ENCODE measurements at places on chromosomes 1 and 21.

- no peak for DNase-seq
These were observed 23.3 kb downstream of the LPAR3 start for GRCh38 chr1:84869720-84870119.

DNA sequence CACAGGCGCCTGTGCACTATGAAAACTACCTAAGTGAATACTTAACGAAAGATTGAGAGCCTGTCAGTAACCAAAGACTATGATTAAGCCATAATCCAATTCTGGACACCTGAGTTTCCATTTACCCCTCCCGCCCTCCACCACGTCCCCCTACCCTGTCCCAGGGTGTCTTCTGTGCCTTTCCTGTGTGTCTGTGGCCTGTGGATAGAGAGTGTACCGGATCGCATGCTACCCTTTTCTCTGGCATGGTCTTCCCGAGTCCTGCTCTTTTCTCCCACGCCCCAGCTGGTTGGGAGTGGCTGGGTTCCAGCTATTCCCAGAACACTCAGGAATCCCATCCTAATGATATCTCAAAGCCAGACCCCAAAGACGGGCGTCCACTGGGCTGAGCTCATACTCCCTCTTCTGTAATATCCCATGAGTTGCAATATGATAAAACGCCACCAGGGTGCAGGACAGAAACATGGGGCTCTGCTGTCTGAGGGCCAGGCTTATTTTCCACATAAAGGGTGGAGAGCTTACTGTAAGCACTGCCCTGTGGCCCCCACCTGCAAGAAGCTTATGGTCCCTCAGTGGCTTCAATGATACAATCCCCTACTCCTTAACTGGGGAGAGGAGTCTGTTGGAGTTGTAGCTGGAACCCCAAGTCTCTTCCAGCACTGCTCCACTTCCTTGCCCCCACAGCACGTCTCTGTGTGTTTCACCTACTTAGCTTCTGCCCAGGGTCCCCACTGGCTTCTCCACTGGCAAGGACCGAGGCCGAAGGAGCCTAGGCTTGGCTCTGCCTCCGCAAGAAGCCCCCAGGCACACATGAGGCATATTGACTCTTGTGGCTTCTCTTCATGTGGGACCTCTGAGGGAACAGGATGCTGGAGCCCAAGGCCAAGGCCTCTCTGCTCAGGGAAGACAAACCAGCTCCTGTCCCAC lies 17.6 kb upstream of the ALX3 start:
- DNase-seq, result no peak

GRCh38 chr1:244628789-244629188 lies 24.1 kb upstream of the DESI2 start:
- DNase-seq, result no peak

- no peak for DNase-seq
These were observed 22.0 kb upstream of the CHIT1 start for GRCh38 chr1:203251466-203251865.

DNA sequence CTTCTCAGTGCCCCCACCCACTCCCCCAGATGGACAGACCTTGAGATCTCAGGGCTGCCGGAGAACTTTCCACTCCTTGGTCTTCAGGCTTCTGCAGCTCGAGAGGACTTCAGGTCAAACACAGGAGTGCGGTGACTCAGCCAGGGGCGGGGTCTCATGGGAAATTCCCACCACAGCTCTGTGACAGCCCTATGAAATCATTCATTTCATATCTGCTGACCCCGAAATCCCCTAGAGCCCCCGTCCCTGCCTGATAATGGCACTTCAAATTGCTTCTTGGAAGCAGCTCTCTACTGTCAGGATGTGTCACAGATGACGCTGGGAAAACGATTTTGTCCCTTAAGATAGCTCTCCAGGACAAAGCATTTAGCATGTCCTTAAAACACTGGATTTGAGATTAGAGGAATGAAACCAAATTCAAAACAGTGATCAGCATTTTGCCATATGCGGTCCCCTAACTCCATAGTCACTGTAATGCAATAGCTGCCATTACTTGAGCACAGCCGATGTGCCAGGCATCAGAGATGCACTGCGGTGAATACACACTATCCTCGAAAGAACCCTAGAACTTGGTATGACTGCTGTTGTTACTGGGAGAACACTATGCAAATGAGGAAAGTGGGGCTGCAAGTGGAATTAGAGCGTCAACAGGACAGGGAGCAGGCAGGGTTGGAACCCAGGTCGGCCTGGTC lies at the start of gene TNFRSF9:
TNFRSF9 (minus strand) TSS at position 95 of the 692 bp plus-strand sequence. CDS start 845 bp downstream, outside the sequence.
- DNase-seq, result no peak

- no peak for DNase-seq
These were observed 105.7 kb downstream of the SYF2 start for GRCh38 chr1:25126562-25126961.

DNA sequence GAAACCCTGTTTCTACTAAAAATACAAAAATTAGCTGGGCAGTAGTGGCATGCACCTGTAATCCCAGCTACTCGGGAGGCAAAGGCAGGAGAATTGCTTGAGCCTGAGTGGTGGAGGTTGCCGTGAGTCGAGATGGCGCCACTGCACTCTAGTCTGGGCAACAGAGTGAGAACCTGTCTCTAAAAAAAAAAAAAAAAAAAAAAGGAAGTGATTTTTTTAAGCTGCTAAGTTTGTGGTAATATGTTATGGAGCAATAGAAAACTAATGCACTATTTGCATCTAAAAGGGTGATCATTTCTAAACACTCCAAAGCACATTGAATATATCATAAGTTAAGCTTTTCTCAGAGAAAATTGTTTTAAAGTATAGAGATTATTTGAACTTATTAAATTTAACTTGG lies 244.8 kb upstream of the SPAG17 start:
- no peak for DNase-seq

DNA sequence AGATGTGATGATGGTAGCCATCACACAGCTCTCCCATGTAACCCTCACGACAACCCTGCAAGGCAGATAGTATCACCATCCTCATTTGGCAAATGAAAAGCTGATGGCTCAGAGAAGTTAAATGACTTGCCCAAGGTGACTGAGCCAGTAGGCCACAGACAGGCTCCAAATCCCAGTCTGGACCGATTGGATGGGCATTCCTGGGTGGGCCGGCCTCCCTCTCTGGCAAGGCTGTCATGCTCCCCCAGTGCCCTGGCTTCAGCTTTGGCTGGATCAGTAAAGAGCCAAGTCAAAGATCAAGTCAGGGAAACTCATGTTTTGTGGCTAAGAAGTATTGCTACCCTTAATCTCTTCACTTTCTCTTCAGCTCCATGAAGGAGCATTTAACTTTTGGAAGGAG lies 41.2 kb downstream of the CDCP2 start:
- DNase-seq, result peak; percentile 37

DNA sequence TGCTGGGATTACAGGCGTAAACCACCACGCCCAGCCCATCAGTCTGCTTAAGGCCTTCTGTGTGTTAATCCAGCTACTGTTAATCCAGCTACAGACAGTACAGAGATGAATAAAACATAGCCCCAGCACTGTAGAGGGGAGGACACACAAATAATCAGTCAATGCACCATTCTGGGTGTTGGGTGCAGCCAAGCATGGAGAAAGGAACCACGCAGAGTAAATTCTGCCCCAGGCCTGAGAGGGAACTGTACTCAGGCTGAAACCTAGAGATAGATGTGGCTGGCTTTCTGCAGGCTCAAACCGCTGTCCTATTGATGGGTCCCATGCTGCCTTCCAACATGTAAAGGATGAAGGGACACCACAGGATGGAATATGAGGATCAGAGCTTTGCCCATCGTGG lies 136.8 kb upstream of the IGSF21 start:
- no peak for DNase-seq

DNA sequence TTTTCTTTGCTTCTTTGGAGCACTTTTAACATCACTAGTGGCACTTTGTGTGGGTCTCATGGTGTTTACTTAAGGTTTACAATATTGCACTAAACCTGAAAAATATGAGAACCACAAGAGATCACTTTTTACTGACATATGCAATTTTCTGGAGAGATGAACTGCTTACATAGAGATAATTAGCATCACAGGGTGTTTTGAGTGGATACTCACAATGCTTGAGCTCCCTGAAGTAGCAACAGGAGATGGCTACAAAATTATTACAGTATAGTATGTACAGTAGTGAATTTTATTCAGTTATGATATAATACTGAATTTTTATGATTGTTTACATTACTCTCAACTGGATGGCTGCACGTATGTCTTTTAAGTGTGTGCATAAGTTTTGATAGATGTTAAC lies 22.6 kb downstream of the RPRD2 start:
- no peak for DNase-seq

DNA sequence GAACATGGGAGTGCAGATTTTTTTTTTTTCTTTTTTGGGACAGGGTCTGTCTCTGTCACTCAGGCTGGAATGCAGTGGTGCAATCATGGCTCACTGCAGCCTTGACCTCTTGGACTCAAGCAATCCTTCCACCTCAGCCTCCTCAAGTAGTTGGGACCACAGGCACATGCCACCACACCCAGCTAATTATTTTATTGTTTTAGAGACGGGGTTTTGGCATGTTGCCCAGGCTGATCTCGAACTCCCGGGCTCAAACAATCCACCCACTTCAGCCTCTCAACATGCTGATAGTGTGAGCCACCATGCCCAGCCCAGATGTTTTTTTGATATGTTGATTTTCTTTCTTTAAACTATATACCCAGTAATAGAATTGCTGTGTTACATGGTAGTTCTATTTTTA lies 57.7 kb downstream of the RGSL1 start:
- DNase-seq, result no peak

DNA sequence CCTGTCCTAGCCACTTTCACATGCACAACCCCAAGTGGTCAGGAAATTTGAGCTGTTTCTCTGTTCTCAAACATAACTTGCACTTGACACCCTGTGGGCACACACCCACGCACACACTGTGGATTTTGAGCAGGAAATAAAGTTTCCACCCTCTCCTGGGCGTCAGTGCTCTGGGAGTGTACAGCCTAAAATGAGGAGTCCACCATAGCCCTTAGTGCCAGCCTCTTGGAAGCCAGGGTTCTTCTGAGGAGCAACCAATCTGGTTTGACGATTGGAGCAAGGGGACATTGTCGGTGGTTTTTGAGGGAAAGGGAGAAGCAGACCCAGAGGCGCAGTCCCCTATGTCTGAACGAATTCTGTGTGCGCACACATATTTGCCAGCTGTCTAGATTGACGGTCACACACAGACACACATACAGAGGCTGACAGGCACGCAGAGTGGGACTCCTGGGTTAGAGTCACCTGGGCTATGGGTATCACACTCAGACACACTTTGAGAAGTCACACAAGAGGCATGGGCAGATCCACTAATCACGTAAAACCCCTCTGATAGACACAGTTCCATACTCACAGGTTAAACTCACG lies 2.7 kb downstream of the DMBX1 start:
- no peak for DNase-seq

DNA sequence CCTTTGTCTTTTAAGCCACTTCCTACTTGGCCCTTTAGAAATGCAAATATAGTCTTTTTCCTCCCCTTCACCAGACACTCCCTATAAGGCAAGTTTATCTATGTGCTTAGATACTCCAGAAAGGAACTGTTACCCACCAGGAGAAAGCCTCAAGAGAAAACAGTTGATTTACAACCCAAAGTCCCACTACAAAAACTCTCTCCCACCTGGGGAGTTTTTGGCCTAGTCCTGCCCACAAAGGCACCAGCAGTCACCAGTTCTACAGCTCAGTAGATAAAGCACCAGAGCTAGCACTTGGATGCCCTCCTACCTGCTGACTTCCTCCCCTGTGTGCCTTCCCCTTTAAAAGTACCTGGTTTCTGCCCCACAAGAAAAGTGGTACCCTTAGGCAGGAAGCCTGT lies 27.7 kb upstream of the HAO2 start:
- no peak for DNase-seq

GRCh38 chr1:78370779-78371482 lies 119.8 kb upstream of the PTGFR start:
- DNase-seq, result no peak

DNA sequence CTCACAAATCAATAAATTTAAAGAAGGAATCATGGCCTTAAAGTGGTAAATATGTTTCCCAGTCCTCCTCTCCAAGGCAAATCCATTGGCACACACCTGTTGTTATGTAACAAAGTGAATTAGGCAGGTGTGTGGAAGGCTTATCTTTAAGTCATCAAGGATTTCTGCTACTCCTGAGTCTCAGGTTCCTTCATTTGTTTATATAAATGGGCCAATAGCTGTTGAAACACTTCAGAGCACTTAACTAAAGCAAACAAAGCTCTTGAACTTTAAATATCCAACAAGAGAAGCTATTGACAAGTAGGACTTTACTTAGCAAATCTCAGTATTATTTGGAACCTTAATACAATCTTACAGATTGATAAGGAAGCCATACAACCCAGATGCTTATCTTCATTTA lies 99.3 kb upstream of the ESRRG start:
- DNase-seq, result no peak

DNA sequence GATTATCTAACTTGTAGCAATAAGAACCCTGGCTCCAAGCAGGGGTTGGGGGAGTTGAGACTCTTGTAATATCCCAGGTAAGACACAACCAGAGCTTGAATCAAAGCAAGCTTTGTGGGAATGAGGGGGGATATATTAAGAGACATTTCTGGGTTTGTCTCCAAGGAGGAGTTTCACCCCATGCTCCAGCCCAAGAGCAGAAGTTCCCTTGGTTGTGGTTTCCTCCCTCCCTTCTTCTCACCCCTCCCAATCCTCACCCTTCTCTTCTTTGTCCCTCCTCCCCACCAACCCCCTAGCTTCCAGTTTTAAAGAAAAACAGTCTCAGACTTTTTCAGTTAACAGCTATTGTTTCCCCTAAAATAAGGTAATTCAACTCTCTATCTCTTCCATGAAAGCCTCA lies 11.9 kb downstream of the TRAF3IP3 start:
- DNase-seq, result no peak

DNA sequence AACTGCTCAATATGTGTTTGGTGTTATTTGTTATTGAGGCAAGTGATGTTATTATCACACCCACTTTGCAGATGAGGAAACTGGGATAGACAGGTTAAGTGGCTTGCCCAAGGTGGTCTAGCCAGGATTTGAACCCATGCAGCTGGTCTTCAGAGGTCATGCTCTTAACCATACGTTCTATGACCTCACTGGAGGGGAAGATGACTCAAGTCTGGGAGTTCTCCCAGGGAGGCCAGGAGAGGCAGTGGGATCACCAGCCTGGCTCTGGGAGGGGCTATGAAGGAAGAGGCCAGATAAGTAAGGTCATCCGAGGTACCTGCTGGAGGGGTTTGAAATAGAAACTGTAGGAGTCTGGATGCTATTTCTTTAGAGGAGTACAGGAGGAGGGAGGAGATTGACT lies 95.3 kb downstream of the NAV1 start:
- DNase-seq, result no peak

DNA sequence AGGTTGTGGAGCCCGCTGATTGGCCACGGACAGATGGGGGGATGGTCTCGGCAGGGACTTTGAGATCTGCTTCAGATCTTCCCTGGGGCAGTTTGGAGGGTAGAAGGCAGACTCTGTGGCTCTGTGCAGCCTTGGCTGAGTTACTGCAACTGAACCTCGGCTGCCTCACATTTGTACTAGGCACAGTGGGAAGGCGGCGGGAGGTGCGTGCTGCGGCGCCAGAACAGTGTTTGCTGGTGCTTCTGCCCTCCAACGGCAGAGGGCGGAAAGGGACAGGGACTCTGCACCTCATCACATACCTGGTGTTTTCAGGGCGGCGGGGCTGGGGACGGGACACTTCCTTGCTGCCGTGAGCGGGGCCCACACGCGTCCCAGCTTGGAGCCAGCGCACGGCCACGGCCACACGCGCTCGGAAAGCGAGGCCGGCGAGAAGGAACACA lies 26.2 kb downstream of the SLC66A1 start:
- DNase-seq, result no peak

GRCh38 chr1:94621802-94622201 lies 80.2 kb upstream of the F3 start:
- no peak for DNase-seq

- no peak for DNase-seq
These were observed 44.9 kb upstream of the EFHD2 start for GRCh38 chr1:15364740-15365139.

GRCh38 chr21:44475266-44475845 lies 20.0 kb downstream of the LRRC3 start:
- DNase-seq, result no peak
